ENCODE measurements at places on chromosomes 7 and 10. TPM values are rescaled to one million over a fixed set of nuclear protein-coding genes. Genes with fewer than 3 reads are reported as not detected.

- no peak for DNase-seq
Observed at GRCh38 chr10:95832216-95833041, 75.3 kb upstream of the CC2D2B start.

The AKR1B15 gene
- total RNA-seq: not detected

The SNCG gene
- 250 TPM for total RNA-seq

GRCh38 chr10:650441-650851 lies 39.0 kb downstream of the DIP2C start:
- peak; percentile 56 for DNase-seq

- no peak for DNase-seq
Observed at GRCh38 chr7:29598613-29599012, 35.0 kb downstream of the PRR15 start.

DNA sequence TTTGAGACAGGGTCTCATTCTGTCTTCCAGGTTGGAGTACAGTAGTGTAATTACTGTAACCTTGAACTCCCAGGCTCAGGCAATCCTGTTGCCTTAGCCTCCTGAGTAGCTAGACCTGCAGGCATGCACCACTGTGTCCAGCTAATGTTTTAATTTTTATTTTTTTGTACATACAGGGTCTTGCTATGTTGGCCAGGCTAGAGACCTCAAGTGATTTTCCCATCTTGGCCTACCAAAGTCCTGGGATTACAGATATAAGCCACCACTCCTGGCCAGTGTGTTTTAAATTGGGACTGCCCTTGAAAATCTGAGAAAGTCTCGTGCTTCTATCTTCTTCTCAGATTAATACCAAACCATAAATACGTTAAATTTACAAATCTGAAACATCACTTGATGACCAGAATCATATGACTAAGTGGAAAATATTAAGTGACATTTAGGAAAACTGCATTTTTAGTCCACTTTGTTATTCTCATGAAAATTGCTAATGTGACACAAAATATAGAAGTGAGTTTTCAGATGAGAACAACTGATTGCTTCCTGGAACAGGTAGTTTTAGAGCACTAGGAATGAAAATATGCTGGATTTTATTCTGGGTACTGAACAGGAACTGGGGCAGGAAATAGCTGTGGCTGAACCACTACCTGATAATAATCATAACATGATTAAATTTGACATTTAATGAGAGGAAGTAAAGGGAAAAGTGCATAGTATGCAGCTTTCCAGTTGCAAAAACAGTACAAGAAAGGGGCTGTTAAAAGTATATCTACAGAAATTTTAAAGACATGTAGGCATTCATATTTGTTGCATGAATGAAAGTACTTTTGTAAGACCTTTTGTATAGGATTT lies 4.2 kb downstream of the PHTF2 start:
- DNase-seq: no peak

DNA sequence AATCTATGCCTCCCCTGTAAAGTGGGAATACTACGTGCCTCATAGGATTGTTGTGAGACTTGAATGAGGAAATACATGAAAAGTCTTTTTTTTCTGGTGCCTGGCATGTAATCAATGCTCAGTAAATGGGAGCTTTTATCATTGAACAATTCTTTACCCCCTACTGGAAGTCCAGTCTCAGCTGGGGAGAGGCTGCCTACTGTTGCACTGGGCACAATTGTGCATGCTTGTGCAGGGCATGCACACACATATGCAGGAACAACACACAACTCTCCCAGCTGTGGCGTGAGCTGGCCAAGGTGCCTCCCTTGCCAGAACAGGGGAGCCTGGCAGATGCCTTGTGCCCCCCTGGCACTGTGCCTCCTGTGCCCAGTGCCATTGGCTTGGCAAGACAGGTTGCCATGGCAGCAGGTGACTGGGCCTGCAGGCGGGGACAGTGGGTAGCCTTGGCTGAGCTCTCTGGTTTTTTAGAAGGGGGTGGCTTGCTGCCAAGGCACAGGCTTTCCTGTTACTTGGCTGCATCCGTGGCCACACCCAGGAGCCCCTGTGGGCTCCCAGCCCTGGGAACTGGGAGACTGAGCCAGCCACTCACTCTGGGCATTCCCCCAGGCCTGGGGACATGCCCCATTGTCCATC lies 16.1 kb upstream of the PALD1 start:
- DNase-seq: peak; percentile 90

The TMEM273 gene
- total RNA-seq: 82.3 TPM

DNA sequence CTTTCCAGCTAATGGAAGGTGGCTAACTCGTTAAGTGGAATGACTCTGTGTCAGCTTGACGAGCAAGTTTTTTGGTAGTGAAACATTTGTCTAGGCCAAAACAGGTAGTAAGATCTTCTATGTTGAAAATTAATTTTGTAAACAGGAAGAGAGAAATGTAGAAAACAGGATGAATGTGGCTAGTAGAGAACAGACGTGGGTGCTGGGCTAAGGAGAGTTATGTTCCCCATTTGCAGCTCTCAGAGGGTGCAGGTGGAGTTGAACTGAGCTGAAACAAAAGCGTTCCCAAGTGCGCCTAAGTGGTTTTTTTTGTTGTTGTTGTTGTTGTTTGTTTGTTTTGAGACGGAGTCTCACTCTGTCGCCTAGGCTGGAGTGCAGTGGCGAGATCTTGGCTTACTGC lies 59.5 kb upstream of the SRPK2 start:
- no peak for DNase-seq

The KCP gene
- total RNA-seq: 1.2 TPM

GRCh38 chr10:23869548-23869947 lies 339.4 kb upstream of the KIAA1217 start:
- DNase-seq: no peak

GRCh38 chr10:91424016-91424415 lies 13.9 kb downstream of the HECTD2 start:
- no peak for DNase-seq

- DNase-seq: no peak
Observed at GRCh38 chr7:134083766-134084487, 43.2 kb upstream of the LRGUK start.

DNA sequence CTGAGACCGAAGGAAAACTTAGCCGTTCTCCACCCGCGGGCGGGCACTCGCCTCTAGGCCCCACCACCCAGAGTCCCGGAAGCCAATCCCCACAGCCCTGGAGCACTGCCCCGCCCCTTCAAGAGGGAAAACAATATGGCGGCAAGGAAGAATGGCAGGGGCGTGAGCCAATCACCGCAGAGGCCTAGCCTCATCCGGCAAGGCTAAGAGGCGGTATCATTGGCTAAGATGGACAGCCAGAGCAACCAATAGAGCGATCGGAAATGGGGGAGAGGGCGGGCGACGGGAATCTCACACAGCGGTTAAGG lies 529 bp downstream of the ACTR1A start:
- DNase-seq: peak; percentile 100

The SPDYE11 gene
- total RNA-seq: not detected

The MARCHF5 gene
- total RNA-seq: 5.5 TPM

DNA sequence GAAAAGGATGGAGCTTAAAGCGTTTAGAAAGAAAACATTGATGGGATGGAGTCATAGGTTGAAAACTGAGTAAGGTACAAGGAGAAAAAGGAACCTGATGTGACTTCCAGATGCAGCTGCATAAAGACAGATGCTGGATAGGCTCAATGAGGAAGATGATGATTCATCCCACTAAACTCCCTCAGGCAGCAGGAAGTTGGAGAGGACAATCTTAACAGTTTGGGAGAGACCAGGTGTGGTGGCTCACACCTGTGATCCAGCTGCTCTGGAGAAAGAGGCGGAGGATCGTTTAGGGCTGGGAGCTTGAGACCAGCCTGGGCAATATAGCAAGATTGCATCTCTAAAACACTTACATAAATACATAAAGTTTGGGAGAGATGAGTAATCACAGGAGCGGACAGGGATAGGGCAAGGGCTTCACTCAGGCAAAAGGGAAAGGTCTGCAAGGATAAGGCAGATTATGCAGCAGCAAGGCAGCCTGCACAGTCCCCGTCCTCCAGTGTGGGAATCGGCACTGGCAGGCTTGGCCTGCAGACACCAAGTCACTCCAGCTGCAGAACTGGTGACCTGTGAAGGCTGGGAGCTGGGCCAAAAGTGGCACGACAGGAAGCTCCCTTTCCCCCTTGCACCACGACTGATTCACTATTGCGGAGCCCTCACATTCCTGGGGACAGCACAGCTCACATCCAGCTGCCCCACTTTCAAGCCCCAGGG lies 438.5 kb downstream of the GRID1 start:
- DNase-seq: no peak

- no peak for DNase-seq
Observed at GRCh38 chr10:71651428-71651827, 68.2 kb downstream of the C10orf105 start.

DNA sequence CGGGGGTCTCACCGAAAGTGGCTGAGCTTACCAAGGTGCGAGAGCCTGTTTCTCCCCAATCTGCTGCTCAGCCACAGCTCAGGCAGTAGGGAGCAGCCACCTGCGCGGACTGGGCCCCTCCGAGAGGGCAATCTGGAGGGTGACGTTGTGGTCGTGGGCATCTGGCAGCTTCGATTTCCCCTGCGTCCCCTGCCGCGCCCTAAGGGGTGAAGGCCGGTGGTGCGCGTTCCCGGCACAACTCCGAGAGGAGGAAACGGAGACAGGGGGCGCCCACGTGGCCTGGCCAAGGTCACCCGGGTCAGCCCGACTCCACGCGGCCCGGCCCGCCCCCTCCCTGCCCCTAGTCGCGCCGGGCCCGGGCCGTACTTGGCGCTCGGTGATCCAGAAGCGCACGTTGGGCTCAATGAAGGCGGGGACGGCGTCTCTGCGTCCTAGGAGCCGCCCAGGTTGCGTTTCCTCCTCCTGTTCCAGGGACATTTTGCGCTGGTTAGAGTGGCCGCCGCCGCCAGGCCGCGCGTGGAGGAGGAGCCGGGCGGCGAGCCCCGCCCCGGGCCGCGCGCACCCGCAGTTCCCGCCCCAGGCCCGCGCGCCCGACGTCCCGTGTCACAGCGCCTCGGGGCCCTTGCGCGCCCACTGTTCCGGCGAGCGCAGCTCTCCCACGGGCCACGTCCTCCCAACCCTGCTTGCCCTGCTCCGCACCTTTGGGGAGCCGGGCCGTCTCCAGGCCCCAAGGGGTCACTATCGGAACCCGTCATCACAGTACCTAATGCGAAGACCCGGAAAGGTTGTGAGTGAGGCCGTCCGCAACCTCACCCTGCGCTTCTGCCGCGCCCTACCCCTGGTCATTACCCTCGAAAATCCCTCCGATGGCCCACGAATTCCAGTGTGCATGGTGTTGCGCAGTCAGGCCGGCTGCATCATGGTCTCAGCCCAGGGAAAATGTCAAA lies at the start of gene SFXN4:
Gene SFXN4 (minus strand): TSS at position 544 of the 947 bp plus-strand sequence. CDS start 67 bp downstream, at position 477.
- peak; percentile 14 for DNase-seq

The THAP5 gene
- total RNA-seq: 18.1 TPM

DNA sequence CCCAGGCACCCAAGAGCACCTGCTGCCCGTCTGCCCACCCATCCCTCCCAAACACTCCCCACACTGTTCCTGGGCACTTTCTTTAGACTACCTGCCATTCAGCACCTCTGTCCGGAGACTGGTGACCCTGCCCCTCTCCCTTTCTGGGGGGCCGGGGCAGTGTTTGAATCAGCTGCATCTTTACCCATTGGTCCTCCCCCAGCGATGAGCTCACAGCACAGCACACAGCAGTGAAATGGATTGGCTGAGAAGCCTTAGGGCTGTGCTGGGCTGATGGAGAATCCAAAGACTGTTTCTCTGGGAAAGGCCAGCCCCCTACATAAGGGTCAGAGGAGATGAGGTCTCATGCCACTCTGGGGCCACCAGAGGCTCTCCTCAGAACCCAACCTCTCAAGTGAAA lies 40.2 kb downstream of the VWA2 start:
- no peak for DNase-seq

DNA sequence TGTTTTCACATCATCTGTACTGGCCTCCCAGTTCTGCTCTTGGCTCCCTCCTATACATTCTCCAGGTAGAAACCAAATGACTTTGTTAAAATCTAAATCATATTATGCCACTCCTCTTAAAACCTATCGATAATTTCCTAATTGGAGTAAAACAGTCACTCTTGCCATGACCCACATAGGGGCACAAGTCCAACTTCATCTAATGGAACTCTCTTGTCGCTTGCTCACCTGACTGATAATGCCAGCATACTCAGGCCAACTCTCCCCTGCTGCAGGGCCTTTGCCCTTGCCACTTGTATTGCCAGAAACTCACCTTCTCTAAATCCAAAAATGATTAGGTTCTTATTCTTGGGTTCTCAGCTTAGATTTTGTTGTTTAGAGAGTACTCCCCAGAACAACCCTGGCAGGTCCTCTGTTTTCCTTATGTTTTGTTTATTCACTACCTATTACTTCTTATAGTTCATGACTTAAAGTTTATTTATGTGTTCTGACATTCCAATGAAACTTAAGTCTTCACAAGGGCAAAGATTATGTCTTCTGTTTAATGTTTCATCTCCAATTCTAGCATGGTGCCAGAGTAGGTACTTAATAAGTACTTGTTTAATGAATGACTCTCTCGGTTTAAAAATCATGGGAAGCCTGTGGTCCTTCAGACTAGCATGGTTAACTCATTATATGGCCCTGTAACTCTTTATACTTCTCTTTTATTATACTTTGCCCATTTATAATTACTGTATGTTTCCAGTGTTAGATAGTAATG lies 345.9 kb upstream of the SMIM30 start:
- DNase-seq: no peak

GRCh38 chr7:37601321-37601720 lies 82.2 kb upstream of the GPR141 start:
- no peak for DNase-seq

DNA sequence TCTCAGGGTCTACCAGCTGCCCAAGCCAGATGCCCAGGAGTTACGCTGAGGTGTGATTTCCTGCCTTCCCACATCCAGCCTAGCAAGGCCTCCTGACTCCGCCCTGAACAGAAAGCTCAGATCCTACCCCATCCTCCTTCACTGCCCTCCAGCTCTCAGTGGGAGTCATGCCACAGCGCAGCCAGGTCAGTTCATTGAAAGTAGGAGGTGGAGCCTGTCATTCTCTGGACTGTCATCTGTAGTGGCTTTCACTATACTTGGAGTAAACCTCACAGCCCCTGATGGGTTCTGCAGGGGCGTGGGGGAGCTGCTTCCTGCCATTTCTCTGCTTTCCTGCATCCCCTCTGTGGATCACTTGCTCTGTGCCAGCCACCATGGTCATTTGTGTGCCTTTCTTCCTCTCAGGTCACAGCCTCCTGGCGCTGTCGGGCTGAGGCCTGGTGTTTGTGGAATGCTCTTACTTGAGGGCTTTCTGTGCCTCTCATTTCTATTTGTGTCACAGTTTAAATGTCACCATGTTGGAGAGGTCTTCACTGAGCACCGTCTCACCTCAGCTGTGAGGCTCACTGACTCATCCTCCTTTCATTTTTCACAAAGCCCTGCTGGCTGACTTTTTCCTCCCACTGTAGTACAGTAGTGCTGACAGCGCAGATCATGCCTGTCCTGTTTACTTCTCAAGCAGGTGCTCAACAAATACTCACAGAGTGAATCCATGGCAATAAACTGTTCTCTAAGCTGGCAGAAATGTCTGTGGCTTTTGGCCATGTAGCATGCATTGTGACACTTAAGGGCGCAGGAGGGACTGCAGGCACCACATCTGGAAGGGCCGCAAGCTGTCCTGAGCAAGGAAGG lies 61.0 kb upstream of the TMEM248 start:
- no peak for DNase-seq

DNA sequence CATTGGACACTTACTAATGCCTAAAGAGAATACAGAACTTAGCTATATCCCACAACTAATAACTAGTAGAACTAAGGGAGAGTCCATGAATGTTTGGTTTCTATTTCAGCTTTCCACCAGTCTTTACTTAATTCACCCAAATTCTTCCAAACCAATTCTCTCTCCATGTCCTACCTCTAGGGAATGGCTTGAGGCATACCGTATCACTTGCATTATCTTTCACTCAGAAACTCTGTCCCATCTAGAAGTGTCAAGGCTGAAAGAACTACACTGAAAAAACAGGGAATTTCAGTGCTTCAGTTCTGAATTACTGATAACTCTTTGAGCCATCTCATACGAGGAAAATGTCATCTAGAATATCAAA lies 758 bp downstream of the TMEM168 start:
- no peak for DNase-seq

All from ascending aorta (tissue), 2 donors.